ENCODE measurements at places on chromosomes 13 and 19.

DNA sequence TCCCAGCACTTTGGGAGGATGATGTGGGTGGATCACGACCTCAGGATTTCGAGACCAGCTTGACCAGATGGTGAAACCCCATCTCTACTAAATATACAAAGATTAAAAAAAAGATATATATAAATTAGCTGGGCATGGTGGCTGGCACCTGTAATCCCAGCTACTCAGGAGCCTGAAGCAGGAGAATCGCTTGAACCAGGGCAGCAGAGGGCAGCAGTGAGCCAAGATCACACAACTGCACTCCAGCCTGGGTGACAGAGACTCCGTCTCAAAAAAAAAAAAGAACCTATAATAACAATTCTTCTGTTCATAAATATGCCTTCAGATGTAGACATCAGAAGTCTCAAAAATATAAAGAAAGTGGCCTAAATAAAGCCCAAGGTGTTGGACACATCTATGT lies 7.6 kb downstream of the ZNF737 start:
- DNase-seq, result no peak

- no peak for DNase-seq
These were observed 466.4 kb upstream of the ARGLU1 start for GRCh38 chr13:107034236-107034872.

GRCh38 chr13:113411216-113412023 lies 41.9 kb downstream of the ADPRHL1 start:
- DNase-seq, result peak; percentile 99

- peak; percentile 78 for DNase-seq
These were observed 5.7 kb downstream of the FGF9 start for GRCh38 chr13:21676611-21677021.

- DNase-seq, result peak; percentile 97
These were observed 6.7 kb upstream of the MADCAM1 start for GRCh38 chr19:489418-490196.

- DNase-seq, result no peak
These were observed 9.5 kb upstream of the MED26 start for GRCh38 chr19:16637535-16637934.

DNA sequence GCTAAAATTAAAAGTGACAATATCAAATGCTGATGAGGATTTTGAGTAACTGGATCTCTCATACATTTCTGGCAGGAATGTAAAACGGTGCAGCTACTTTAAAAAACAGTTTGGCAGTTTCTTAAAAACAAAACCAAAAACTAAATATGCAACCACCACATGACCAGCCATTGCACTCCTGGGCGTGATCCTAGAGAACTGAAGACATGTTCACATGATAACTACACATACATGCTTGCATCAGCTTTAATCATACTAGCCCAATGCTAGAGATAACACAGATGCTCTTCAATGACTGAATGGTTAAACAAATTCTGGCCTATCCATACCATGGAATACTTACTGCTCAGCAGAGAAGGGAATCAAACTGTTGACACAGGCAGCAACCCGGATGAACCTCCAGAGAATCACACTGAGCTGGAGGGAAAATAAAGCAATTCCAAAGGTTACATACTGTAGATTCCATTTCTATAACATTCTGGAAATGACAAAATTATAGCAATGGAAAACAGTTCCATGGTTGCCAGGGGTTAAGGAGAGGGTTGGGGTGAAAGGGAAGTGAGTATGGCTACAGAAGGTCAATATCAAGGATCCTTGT lies 25.5 kb upstream of the NAXD start:
- no peak for DNase-seq

DNA sequence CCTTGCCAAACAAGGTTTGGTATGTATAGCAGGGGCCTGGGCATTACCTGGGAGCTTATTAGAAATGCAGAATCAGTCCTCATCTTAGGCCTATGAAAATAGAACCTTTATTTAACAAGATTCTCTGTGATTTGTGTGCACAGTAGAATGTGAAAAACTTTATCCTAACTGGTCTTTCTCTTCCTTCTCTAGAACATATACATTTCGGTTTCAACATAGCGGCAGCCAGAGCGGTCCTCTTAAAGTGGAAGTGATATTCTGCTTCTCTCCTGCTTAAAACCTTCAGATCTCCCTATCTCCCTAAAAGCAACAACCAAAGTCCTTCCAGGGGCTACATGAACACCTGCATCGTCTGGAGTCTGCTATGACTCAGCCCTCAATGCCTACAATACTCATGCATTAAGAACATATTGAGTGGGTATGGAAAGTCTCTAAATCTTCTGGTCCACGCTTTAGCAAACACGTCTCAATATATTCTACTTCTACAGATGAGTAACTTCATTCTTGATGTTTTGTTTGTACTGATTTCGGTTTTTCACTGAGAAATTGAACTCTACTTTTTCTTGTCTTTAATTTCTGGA lies 84.5 kb downstream of the SPRY2 start:
- no peak for DNase-seq

DNA sequence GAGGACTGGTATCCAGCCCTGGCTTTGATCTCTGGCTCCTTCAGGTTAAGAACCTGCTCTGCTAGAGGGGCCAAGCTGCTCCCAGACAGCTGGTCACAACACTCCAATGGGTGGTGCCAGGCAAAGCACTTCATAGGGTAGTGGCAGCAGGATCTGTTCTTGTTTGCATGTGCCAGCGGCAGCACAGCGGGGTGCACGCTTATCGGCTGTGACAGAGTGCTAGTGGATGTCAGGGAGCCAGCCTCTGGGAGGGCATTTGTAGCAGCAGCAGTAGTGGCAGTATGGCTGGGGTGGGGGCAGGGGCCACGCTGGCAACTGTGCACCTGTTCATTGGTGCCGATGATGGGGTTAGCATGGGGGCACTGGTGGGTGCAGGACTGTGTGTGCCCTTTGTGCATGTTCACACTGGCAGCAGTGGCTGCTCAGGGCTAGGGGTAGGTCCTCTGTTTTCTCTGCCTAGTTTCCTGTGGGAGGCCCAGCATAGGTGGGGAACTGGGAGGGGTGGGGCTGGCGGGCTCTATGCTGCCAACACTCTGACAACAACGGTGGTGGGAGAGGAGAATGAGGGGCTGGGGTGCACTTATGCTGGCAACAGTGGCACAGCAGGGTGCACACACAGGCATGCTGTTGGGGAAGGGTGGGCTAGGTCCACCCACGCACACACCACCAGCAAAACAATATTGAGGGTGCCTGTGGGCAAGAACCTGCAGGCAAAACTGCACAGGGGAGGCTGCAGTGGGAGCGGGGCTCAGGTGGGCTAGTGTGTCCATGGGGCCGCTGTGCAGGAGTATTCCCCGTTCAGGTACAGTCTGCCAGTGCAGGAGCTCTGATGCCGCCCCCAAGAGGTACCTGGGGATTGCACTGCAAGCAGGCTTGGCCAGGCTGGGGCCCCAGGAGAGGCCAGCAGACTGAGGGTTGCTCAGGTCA lies 19.3 kb downstream of the AP1M1 start:
- DNase-seq, result no peak

- DNase-seq, result peak; percentile 37
These were observed 463.5 kb downstream of the GPC6 start for GRCh38 chr13:93690139-93690538.

DNA sequence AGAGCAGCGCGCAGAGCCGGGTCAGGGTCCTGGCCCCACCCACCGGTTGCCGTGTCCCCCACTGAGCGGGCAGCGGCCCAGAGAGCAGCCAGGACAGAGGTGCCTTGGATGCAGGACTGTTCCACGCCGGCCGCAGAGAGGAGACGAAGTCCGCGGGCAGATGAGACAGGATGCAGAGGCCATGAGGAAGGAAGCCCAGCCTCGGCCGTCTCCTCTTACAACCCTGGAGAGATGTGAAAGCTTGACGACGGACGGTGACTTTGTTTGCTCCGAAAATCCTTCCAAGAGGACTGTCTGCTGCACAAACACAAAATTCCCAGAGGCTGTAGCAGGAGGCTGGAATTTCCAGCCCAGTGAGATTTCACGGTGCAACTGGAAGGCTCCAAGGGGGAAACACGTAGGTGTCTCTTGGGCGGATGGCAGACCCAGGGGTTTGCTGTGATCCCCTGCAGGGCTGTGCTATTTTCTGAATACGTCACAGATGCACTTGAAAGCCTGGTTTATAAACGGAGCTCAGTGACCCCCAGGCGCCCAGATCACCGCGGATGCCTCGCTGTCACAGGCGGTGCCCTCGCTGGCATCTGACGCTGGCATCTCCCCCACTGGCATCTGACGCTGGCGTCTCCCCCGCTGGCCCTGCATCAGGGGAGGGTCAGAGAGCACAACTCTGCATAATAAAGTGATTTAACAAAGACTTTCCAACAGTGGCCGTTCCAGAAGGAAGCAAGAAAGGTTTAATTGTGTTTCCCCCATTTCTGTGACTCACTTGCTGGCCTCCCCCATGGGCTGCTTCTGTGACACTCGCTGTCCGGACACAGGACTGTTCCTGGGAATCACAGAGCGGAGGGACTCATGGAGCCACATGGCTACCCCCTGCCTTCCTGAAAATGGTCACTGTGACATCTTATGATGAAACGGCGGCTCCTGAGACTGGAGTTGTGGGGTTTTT lies 62.0 kb upstream of the C13orf46 start:
- DNase-seq, result no peak

- peak; percentile 74 for DNase-seq
These were observed 13.1 kb upstream of the CEACAM19 start for GRCh38 chr19:44658069-44658733.

GRCh38 chr19:14576363-14576762 lies 4.5 kb upstream of the NDUFB7 start:
- DNase-seq, result no peak

DNA sequence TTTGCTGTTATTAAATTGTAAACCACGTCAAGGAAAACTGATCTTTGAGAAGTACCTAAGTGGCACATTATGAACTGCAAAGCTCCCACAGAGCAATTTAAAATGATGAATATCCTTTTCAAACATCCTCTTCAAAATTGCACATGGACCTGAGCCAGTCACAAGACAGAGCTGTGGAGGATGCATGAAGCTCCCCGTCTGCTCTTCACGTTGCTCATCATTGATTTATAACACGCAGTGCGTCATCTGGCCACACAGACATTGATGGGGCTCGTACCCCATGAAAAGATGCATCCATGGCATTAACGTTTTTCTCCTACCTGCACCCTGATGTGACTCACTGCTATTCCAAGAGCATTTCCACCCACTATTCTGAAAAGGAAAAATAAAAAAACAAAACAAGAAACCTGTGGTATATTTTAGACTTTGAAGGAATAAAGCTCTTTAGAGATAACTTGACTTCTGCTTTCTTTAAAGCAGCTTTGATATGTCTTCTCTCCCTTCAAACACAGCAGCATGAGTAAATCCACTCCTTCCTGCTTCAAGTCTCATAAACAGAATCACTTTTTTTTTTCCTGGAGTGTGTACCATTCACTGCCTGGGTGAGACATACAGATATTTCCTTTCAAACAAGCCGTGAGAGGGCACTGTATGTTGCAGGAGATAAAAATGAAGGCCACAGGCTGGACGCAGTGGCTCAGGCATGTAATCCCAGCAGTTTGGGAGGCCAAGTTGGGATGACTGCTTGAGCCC lies 7.2 kb upstream of the SERTM1 start:
- DNase-seq, result no peak

DNA sequence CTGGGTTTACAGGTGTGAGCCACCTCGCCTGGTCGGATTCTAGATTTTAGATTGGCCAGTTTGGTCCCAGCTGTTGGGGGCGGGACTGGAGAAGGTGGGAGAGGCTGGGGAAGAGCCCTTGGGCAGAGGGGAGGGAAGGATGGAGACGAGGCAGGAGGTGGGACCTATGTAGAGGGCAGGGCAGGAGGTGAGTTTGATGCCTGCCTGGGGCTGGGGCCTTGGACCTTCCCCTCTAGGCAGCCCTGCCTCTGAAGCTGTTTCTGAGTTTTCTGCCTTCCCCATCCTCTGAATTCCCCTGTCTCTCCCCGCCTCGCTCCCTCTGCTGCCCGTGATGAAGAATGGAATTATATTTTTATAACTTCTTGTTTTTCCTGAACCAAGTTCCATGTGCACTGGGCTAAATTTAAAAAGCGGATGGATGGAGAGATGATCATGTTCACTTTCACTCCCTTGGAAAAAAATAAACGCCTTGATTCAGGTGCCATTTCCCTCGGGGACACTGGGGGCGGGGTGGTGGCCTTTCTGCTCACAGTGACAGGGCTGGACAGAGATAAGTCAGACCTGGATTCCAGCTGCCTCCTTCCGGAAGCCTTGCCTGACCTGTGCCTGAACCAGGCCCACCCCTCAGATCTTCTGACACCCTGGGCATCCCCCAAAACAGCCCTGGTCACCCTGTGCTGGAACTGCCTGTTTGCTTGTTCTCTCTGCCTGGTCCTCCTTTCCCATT lies 16.5 kb upstream of the TNFAIP8L1 start:
- DNase-seq, result peak; percentile 78

DNA sequence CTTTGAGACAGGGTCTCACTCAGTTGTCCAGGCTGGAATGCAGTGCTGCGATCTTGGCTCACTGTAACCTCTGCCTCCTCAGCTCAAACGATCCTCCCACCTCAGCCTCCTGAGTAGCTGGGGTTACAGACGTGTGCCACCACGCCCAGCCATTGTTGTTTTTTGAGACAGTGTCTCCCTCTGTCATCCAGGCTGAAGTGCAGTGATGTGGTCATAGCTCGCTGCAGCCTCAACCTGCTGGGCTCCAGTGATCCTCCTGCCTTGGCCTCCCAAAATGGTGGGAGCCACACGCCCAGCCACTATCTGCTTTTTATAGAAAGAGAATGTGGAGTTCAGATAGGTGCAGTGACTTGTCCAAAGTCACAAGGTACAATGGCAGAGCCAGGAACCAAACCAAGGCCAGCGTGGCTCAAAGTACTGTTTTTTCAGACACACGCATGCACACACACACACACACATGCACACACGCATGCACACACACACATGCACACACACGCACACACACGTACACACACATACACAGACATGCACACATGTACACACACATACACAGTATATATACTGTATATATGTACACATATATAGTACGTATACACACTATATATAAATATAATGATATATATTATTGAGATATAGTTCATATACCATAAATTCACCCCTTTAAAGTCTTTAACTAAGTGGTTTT lies 6.6 kb downstream of the GADD45B start:
- no peak for DNase-seq

DNA sequence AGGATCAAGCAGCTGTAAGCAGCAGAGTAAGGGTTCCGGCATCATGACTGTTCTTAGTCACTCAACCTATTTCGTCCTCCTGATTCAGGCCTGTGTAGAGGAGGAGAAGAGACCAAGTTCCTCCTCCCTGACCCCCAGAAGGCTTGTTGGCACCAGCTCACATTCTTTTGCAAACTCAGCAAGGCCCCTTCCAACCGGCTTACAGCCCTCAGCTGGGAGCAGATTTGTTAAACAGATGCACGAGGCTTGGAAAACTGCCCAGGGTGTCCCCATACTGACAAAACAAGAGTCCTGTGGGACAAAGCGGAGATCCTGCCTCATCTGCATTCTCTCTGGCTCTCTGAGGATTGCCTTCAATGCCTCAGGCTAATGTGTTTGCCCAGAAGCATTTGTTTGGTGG lies 113.2 kb upstream of the SOX21 start:
- DNase-seq, result no peak

DNA sequence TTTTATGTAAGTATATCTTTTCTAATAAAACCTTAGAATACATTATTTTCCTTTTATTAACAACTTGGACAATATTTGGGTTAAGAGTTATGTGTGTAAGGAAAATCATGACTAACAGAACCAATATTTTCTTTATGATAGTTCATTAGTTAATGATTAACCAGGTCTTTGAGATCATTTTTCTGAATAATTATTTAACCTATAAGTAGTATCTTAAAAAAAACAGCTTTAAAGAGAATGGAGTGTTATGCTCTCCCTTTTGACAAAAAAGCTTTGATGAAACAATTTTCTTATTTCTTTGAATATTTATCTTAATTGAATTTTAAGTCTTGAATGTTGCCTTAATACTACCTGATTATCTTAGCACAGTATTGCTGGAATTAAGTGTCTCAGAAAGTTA lies 3.8 kb downstream of the SLAIN1 start:
- no peak for DNase-seq
